ENCODE measurements at places on chromosomes 3 and 15. TPM values are rescaled to one million over a fixed set of nuclear protein-coding genes. Genes with fewer than 3 reads are reported as not detected.

DNA sequence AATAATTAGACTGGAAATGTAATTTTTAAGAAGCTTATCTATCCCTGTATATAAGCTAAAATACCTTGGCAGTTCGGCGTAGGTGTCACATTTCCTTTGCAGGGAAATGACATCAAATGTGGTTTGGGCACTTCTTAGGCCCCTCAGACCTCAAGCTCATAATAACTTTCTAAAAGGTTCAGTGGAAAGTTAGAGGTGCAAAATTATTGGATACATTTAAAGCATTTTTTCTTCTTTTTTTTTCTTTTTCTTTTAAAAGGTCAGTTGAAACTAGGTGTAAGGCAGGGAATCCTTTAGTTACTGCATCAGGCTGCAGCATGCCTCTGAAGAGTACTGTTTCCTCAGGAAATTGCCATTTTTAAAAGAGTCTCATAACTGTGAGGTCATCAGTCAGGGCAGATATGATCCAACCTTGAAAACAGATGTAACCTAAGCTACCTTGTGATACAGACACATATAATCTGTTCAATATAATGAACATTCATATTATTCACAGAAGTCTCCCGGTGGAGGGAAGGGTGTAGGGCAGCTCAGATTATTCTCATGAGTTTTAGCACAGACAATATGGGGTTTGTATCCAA, 4.8 kb downstream of the SACM1L start:
- H3K36me3 ChIP-seq, result no peaks in the 10 kb centered on the region
- H3K4me1 ChIP-seq, result peaks cover 3% of the 10 kb centered on the region
- no peak for DNase-seq
- no peak overlapping the region for H3K4me3 ChIP-seq

DNA sequence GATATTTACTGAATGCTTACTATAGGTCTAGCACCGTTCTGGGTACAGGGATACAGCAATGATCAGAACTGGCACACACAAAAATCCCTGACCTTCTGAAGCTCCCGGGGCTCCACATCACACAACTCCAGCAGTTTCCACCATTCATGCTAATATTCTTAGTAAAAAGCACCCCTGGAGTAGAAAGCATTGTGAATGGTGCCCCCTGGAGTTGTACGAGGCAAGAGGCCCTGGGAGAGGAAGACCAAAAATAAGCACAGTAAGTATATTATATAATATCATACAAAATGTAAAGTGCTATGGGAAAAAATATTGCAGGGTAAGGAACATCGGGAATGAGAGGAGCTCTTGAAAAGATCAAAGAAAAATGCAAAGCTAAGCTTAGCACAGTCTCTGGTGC, 790 bp upstream of the SRGAP3 start:
- peak overlapping the region; percentile 61 for H3K4me3 ChIP-seq
- no peaks in the 10 kb centered on the region for H3K36me3 ChIP-seq
- no peak for DNase-seq
- no peak overlapping the region for H3K27ac ChIP-seq
- H3K27me3 ChIP-seq, result no peaks in the 10 kb centered on the region

DNA sequence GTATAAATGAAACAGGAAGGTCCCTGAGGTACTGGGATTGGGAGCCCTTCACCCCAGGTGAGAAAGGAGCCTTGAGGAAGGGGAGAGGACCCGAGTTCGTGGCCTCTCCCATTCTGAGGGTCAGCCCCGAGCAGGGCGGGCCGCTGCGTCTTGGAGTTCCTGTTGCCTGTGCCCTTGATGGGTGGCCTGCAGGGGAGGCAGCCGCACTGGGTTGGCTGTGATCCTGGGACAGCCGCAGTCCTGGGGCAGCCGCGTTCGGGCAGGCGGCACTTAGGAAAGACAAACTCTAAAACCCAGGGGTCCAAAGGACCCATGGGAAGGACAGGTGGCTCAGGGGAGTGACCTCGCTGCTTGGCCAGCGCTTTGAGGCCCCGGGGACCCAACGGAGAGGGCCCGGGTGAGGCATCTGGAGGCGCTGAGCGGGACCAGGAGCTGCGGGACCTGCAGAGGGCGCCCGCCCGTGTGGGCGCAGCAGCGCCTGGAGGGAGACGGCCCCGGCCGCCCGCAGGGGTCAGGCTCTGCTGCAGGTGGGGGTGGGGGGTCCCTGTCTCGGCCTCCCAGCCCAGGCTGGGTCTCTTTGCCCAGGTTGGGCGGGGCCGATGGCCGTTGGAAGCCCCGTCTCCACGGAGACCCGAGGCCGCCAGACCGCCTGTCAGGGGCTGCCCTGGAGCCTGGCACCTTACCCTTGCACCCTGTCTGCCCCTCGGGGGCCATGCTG, 65.1 kb downstream of the HMCES start:
- no peaks in the 10 kb centered on the region for H3K36me3 ChIP-seq
- H3K27me3 ChIP-seq, result no peaks in the 10 kb centered on the region
- no peak overlapping the region for H3K4me3 ChIP-seq
- no peak overlapping the region for H3K27ac ChIP-seq
- H3K4me1 ChIP-seq, result peaks cover 13% of the 10 kb centered on the region

- no peak overlapping the region for H3K27ac ChIP-seq
- H3K27me3 ChIP-seq, result no peaks in the 10 kb centered on the region
- no peak overlapping the region for H3K4me3 ChIP-seq
- no peaks in the 10 kb centered on the region for H3K36me3 ChIP-seq
- H3K4me1 ChIP-seq, result peaks cover 33% of the 10 kb centered on the region
Measured at GRCh38 chr3:13822871-13823585, 56.8 kb downstream of the WNT7A start.

DNA sequence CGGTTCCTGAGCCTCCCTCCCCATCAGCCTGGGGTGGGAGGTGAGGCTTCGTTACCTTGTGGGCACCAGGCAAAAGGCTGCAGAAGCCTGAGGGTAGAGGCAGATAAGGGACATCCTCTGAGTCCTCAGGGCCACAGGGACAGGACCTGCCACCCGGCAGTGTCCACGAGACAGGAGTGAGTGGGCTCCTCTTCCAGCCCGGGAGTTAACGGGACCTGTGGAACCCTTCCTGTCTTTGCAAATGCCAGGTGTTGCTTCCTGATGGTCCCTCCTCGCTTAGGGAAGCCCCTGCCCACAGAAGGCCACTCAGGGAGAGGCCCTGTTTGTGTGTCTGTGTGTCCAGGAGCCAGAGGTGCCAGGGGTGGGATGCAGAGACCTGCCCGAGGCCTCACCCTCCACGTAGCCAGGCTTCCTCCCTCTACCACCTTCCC, 111.1 kb upstream of the ALDH1A3 start:
- no peak overlapping the region for H3K27ac ChIP-seq
- peaks cover 34% of the 10 kb centered on the region for H3K4me1 ChIP-seq
- no peaks in the 10 kb centered on the region for H3K27me3 ChIP-seq
- no peak overlapping the region for H3K4me3 ChIP-seq
- no peaks in the 10 kb centered on the region for H3K36me3 ChIP-seq

DNA sequence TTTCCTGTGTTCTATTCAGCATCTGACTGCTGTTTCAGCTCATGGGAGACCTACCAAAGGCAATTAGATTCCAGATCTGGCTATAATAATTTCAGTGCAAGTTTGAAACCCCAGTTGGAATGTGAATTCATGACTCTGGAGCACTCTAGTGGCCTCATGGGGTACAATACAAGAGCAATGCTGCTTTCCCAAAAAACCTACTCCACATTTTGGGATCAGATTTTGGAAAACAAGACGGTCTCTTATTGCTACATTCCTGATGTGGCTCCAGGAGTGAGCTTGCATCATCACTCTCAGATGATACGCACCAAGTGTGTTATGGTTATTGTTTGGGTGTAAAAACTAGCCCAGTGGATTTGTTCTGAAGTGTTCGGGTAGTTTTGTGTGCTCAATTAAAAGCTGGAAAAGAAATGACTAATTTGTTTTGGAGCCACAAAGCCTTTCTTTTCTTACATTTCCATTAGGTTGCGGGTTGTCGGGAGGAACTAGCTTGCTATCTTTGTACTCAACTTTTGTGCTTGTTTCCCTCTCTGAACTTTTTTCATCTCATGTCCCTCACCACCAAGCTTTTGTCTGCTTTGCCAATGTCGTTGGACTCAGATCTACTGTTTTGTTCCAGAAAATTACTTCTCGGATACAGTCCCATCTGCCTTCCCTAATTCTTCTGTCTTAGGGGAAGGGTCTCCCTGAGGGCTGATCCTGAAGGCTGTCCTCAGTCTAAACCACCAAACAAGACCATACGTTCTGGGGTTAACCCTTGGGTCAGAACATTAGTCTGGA, 272.1 kb downstream of the BBX start:
- no peaks in the 10 kb centered on the region for H3K4me1 ChIP-seq
- DNase-seq, result no peak
- no peak overlapping the region for H3K4me3 ChIP-seq
- no peaks in the 10 kb centered on the region for H3K27me3 ChIP-seq
- no peak overlapping the region for H3K27ac ChIP-seq

- no peak overlapping the region for H3K27ac ChIP-seq
- H3K4me3 ChIP-seq, result no peak overlapping the region
- DNase-seq, result no peak
- peaks cover 61% of the 10 kb centered on the region for H3K4me1 ChIP-seq
- H3K27me3 ChIP-seq, result no peaks in the 10 kb centered on the region
- H3K36me3 ChIP-seq, result no peaks in the 10 kb centered on the region
Measured at GRCh38 chr15:68275165-68275746, 2.3 kb upstream of the FEM1B start.

- H3K4me1 ChIP-seq, result no peaks in the 10 kb centered on the region
- no peaks in the 10 kb centered on the region for H3K27me3 ChIP-seq
- no peak overlapping the region for H3K4me3 ChIP-seq
- H3K36me3 ChIP-seq, result no peaks in the 10 kb centered on the region
Measured at GRCh38 chr15:42456971-42457370, 34.0 kb downstream of the ZNF106 start.

The NME9 gene
- total RNA-seq, result 0.79 TPM

The GXYLT2 gene
- total RNA-seq, result 5.6 TPM

The TNK2 gene
- total RNA-seq, result 55.1 TPM

The FBXO40 gene
- not detected for total RNA-seq

The RLBP1 gene
- 0.12 TPM for total RNA-seq

The PSTPIP1 gene
- total RNA-seq, result 0.79 TPM

The CD200R1 gene
- not detected for total RNA-seq

The SEMA3G gene
- total RNA-seq, result 4.2 TPM

The PLSCR5 gene
- not detected for total RNA-seq

The CHST14 gene
- 12.7 TPM for total RNA-seq
